Activated CD4-positive, alpha-beta T cell treated with anti-CD3 and anti-CD28 coated beads for 24 hours (primary cell): ENCODE measurements at places on chromosomes 2 and 18.

DNA sequence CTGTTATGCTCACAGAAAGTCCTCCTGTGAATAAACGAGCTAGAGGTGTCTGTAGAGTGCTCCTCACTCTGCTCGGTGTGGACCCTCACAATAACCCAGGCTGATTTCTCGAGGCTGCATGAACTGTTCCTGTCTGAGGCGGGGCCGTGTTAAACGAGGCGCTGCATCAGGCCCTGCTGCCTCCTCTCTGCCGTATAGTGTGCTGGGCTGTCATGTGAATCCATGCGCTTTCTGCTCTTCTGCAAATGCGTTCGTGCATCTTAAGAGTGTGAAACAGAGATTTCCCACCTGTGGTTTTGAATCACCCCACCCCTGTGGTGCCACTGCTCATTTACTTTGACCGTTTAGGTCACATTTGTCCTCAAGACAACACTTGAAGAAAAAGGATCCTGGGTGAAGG lies 26.2 kb downstream of the TRAF3IP1 start:
- DNase-seq = no peak

- DNase-seq = no peak
Observed at GRCh38 chr2:20680744-20681375, 13.9 kb downstream of the GDF7 start.

DNA sequence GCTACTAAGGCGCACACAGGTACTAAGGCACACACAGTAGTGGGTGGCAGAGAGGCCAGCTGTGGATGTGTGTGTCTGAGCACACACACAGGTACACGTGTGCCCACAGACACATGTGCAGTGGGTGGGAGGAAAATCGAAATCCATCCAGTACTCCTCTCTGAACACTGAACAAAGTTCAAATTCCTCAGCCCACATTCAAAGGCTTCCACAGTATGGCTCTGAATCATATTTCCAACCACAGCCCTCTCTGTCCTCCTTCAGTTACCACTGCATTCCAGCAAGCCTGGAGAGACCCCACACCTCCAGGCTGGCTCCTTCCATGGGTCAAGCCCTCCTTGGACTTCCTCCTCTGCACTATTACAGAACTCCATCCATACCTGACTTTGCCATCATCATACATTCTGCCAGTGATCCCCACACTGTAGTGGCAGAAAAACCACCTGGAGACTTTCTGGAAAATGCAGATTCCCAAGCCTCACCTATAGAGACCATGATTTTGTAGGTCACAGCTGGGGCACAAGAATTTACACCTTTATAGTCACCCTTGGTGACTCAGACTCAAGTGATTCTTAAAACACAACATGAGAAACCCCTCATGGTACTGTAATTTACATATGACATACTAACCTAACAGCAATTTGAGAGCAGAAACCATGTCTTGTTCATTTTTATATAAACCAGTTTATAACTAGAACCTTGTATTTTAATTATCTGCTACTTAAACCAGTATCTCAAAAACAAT lies 31.4 kb downstream of the EPG5 start:
- no peak for DNase-seq

- no peak for DNase-seq
Observed at GRCh38 chr2:237552908-237553307, 13.5 kb upstream of the PRLH start.

- DNase-seq = no peak
Observed at GRCh38 chr2:106581328-106581727, 94.2 kb downstream of the CD8B2 start.

DNA sequence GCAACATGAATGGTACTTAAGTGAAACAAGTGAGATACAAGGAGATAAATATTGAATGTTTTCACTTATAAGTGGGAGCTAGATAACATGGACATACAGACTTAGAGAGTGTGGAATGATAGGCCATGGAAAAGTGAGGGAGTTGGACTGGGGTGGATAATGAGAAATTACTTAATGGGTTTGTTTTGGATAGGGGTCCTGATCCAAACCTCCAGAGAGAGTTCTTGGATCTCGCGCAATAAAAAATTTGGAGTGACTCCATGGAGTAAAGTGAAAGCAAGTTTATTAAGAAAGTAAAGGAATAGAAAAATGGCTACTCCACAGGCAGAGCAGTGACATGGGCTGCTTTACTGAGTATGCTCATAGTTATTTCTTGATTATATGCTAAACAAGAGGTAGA lies 508.9 kb downstream of the CNTNAP5 start:
- DNase-seq = no peak

- DNase-seq = no peak
Observed at GRCh38 chr18:21194871-21195771, 46.9 kb upstream of the GREB1L start.

DNA sequence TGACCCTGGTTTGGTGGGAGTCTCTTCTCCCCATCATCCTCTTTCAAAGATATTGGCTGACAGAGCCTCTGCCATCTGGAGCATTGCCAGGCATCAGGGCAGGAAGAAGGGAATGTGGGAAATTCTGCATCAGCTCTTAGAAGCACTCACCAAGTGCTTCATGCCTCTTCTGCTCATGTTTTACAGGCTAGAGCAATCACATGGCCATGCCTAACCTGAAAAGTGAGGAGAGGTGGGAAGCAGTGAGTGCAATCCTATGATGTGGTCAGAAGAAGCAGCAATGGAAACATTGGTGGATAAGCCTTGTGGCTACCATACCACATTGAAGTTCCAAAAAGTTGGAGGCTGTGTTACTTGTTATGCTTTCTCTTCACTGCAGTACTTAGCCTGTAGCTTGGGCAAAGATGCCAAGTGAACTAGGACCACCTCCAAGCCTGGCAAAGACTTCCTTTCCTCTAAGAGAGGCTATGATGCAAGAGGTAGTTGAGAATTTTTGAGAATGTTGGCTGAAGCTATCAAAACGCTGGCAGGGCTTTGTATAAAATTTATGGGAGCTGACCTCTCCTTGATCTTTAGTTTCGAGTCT lies 64.1 kb downstream of the BCL2L11 start:
- DNase-seq = no peak

DNA sequence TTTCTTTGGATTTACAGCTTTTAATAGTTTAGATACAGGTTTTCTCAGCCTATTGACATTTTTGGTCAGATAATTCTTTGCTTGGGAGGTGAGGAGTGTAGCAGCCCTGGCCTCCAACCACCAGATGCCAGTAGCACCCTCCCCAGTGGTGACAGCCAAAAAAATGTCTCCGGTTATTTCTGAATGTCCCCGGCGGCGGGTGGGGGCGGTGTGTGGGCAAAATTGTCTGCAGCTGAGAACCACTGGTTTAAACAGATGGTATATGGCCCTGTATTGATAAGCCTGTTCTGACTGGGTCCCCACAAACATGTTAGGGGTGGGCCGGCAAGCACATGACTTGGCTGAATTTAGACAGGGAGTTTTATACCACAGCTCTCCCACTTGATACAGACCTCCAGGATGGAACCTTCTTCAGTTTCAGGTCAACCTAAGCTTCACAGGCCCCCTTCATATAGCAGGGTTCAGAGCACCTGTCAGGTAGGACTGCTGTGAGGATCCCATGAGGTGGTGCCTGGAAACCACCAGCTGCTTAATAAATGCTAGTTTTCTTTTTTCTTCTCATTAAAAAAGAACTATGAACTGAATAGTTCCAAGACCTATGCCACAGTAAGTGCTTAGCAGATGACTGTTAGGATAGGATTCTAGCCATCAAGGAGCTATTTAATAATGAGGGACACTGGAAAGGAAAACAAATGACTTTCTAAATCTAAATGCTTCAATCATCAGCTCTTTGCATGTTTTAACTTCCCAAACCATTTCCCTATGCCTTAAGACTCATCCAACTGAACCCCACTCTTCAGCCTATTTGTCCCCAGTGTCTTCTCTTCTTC lies 18.1 kb downstream of the LPIN2 start:
- peak; percentile 55 for DNase-seq

DNA sequence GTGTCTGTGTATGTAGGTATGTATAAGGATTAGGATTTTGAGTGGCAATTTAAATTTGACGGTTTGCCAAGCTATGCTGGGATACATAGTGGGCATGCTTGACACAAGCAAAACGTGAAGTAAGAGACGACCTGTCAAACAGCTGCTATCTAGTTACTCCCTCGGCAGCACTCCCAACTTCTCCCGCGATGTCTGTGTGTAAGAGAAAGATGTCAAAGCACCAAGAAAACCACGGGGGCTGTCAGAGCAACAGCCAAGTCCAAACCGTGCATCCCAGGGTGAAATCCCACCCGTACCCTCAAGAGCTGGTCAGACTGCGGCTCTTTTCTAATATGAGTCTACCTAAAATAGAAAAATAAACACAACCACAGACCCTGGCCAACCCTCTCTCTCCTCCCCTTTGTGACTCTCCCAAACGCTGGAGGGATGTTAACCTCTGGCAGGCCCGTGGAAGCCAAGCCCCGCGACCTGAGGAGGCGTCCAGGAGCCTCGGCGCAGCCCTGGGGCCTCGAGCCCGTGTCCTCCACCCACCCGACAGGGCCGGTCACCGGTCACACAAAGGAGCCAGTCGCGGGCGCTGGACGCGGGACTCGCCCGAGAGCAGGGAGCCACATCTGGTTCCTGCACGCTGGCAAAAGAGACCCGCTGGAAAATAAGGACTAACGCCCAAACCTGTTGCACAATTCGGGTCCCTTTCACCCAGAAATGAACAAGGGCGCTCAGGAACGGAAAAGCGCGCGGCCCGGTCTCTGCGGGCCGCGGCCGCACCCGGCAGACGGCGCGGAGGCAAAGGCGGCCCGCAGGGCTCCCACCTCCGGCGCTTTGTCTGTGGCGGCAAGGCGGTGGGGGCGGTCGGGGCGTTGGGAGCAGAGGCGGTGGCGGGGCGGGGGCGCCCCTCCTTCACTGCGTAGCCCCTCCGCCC lies 925 bp downstream of the SESTD1 start:
- DNase-seq = no peak

DNA sequence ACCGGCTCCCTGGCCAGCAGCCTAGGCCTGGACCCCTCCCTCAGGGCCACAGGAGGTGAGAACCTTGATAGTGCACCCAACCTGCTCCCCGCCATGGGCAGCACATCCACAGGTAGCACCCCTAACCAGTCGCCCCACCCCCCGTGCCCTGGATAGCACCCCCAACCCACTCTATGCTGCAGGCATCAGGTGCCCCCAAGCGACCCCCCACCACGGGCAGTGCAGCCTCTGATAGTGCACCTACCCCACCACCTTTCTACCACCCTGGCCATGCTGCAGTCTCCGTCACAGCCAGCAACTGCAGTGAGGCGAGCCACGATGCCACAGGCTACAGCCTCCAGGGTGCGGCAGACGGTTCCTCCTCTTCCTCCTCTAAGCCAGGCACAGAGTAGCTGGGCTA lies 55.6 kb downstream of the SOWAHC start:
- DNase-seq = no peak
